ENCODE measurements at places on chromosomes 6 and 20.

- no peak for ATAC-seq
Observed at GRCh38 chr20:40284611-40285010, 404.4 kb downstream of the MAFB start.

- no peak for ATAC-seq
Observed at GRCh38 chr6:170132561-170132991, 158.3 kb downstream of the DLL1 start.

DNA sequence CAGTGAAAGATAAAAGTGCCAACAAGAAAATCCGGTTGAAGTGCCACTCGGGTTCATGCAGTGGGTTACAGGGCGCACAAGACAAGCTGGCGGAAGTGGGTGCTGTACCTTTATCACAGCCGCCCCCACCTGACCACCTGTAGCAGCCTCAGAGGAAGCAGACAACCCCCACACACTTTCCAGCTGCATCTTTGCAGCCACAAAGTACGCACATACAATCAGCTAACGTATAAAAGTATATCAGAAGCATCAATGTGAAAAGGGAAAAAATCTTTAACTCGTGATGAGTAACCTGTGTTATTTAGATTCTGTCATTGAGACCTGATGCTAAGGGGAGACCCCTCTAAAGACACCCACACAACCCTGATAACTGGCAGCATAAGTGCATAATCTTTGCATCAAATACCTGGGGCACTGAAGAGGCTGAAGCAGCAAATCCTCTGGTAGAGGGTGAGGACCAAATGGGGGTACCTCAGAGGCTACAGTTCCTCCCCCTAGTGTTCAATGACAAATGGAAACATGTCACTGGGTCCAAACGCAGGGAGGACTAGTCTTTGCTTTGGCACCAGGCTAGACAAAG lies 22.1 kb downstream of the BACH2 start:
- ATAC-seq = peak; percentile 96

DNA sequence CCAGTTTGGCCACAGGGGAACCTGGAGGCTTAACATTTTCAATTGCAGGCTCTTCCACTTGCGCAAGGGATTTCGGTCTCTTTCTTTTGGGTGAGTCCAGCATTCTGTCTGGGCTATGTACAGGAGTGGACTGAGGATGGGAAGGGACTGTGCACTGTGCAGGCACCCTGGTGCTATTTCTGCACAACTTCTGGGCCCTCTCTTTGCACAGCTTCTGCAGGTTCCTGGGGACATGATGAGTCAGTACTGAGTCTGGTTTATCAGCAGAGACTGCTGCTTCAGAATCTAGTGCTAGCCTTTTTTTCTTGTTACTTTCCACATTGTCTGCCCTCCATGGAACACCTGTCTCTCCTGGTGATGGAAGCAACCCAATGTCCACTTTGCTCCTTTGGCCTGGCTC lies 78.5 kb upstream of the ASF1A start:
- no peak for ATAC-seq

GRCh38 chr6:3919130-3919628 lies 70.0 kb downstream of the FAM50B start:
- no peak for ATAC-seq

DNA sequence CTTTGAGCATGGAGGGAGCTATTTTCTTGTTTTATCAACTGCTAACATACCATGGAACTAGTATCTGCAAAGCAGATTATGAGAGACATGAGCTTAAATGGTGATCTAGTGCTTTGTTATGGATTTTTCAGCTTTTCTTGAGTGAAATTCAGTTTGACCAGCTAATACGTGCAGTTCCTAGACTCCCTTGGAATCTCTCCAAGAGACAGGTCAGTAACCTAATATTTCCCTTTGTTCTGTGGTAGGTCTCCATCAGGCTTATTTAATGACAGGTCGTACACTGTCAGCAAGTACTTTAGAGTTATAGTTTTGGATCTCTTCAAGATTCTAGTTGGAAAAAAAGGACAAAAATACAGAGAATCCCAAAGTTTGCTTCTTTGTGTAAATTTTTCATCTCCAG lies 43.9 kb downstream of the HDAC2 start:
- ATAC-seq = no peak

DNA sequence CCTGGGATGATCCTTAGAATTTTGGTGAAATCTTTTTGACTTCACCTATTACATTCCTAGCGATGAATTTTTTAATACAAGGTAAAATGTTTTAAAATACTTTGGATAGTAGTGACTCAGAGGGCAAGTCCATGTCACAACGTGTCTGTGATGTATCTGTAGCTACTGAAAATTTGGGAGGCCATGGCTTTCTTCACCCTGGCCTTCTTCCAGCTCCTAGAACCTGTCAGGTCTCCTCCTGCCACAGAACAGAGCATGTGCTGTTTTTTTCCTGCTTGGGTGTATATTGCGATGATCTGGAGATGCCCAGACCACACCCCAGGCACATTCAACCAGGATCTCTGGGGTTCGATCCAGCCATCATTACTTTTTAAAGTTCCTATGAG lies 194.4 kb downstream of the BTBD3 start:
- ATAC-seq = no peak

DNA sequence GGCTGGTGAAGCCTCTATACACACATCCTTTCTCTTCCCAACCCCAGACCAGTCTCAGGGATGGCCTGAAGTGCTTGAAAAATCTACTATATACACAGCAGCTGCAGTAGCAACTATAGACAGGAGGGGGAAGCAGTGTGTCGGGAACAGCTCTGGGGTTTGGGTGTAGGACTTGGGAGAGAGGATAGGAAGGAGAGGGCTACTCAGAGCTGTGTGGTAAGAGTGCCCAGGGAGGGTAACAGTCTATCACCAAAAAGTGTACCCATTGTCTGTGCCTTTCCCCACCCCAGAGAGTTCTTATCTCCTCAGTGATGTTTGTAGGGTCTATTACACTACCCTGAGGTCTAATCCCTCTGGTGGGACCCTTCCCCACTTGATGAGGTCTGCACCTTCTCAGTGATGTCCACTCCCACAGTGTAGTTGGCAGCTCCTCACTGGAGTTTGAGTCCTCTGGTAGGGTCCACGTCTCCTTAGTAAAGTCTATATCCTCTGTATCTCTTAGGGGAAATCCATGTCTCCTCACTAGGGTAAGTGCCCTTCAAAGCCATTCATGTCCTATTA lies 1.5 kb upstream of the GGT7 start:
- ATAC-seq = no peak

- no peak for ATAC-seq
Observed at GRCh38 chr20:57194154-57194553, 72.3 kb downstream of the BMP7 start.

DNA sequence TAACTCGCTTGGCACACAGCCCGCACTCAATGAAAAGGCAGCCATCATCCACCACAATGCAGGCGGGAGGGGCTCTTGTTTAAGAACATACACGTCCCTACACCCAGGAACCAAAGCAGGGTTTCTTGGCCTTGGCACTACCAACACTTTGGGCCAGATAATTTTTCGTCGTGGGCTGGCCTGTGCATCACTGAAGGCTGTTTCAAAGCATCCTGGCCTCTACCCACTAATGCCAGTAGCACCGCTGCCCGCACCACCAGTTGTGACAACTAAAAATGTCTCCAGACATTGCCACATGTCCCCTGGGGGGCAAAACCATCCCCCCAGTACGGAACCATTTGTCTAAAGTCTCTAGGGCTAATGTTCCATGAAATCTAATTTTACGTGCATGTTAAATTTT lies 13.0 kb downstream of the UQCC2 start:
- ATAC-seq = no peak

GRCh38 chr6:110063594-110064263 lies 85.6 kb downstream of the GPR6 start:
- no peak for ATAC-seq

- no peak for ATAC-seq
Observed at GRCh38 chr20:49171909-49172308, 16.2 kb downstream of the STAU1 start.

DNA sequence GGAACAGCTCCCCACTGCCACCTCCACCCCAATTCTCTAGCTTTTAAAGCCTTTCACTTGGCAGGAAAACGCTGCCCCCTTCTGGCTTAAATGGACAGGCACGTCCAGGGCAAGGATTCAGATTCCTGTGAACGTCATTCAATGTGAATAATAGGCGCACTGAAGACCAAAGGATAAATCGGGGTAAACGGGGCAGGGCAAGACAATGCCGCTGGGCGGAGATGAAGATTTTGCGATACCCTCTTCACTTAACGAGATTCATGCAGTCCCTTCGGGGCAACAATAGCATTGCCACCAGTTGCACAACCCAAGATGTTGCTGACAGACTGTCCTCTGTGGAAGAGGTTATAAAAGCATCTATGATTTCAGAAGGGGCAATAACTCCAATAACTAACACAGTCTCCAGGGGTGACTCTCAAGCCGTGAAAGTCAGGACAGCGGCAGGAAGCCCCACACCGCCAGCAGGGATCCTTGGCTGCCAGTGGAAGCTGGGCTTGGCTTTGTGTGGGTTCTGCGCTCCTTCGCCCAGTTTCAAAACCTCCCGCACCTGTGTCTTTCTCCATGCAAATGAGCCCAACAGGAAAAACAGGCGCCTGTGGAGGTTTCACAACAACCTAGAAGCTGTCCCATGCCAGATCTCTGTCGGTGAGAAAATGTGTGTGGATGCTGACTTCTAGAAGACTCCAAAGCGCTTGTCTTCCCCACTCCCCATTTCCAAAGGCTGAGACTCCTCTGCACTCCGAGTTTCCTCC lies 291.8 kb downstream of the BMP7 start:
- no peak for ATAC-seq

GRCh38 chr20:48722737-48723191 lies 105.0 kb downstream of the PREX1 start:
- no peak for ATAC-seq

- ATAC-seq = no peak
Observed at GRCh38 chr6:624979-625378, 31.9 kb downstream of the HUS1B start.

GRCh38 chr20:59253325-59253724 lies 47.1 kb upstream of the EDN3 start:
- ATAC-seq = peak; percentile 33

- ATAC-seq = no peak
Observed at GRCh38 chr6:99609905-99610489, 3.4 kb downstream of the PRDM13 start.

DNA sequence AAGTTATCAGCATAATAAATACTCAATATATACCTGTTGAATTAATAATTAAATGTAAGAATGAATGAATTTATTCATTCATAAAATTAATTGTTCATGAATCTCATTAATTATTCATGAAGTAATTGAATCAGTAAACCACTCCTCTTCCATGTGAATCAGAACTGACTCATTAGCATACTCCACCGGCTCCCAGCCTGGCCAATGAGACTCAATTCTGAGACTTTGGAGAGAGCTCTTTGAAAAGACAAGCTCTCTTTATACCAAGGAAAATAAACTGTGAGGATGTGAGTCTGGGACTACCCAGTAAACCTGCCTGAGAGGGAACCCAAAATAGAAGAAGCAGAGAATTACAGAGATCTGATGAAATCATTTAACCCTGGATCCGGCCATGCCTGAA lies 8.4 kb upstream of the SLC2A10 start:
- no peak for ATAC-seq

- no peak for ATAC-seq
Observed at GRCh38 chr6:100209323-100210136, 215.5 kb upstream of the MCHR2 start.

Measured in activated CD4-positive, CD25-positive, alpha-beta regulatory T cell treated with anti-CD3 and anti-CD28 coated beads, Interleukin-2, amount 50 U/mL, for 24 hours (primary cell).